ENCODE measurements at places on chromosomes 2 and 18. TPM values are rescaled to one million over a fixed set of nuclear protein-coding genes. Genes with fewer than 3 reads are reported as not detected.

- H3K27me3 ChIP-seq: no peaks in the 10 kb centered on the region
- H3K27ac ChIP-seq: no peak overlapping the region
- H3K36me3 ChIP-seq: no peaks in the 10 kb centered on the region
- DNase-seq: no peak
- no peak overlapping the region for H3K4me3 ChIP-seq
Measured at GRCh38 chr2:147051248-147051647, 793.6 kb upstream of the ACVR2A start.

GRCh38 chr18:24033641-24034412, 19.3 kb downstream of the TTC39C start:
- no peak overlapping the region for H3K4me3 ChIP-seq
- H3K27ac ChIP-seq: no peak overlapping the region
- no peaks in the 10 kb centered on the region for H3K4me1 ChIP-seq
- no peak for DNase-seq

DNA sequence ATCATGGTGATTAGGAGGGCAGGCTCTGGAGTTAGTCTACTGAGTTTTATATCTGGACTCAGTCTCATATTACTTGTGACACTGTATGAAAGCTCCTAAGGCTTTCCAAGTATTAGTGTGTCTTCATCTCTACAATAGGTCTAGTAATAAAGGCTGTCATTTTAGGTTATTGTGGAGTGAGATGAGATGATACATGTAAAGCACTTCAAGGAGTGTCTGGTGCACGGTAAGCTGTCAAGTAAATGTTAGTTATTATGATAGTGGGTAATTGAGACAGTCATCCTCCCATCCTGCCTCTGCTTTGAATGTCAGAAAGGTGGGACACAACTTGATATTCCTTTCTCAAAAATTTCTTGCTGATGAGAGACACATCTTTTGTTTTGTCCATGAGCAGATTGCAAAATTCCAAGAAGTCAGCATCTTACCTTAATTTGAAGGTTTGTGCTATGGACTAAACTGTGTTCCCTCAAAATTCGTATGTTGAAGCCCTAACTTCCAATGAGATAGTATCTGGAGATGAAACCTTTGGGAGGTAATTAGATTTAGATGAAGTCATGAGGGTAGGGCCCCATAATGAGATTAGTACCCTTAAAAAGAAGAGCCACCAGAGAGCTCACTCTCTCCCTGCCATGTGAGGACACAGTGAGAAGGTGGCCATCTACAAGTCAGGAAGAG, 41.4 kb upstream of the UPP2 start:
- H3K4me3 ChIP-seq: no peak overlapping the region
- DNase-seq: no peak
- no peak overlapping the region for H3K27ac ChIP-seq
- H3K27me3 ChIP-seq: no peaks in the 10 kb centered on the region
- H3K4me1 ChIP-seq: no peaks in the 10 kb centered on the region

Gene DSG1
- total RNA-seq: not detected

GRCh38 chr18:77147418-77147852, 14.9 kb upstream of the MBP start:
- no peak overlapping the region for H3K4me3 ChIP-seq
- H3K4me1 ChIP-seq: peaks cover 8% of the 10 kb centered on the region

DNA sequence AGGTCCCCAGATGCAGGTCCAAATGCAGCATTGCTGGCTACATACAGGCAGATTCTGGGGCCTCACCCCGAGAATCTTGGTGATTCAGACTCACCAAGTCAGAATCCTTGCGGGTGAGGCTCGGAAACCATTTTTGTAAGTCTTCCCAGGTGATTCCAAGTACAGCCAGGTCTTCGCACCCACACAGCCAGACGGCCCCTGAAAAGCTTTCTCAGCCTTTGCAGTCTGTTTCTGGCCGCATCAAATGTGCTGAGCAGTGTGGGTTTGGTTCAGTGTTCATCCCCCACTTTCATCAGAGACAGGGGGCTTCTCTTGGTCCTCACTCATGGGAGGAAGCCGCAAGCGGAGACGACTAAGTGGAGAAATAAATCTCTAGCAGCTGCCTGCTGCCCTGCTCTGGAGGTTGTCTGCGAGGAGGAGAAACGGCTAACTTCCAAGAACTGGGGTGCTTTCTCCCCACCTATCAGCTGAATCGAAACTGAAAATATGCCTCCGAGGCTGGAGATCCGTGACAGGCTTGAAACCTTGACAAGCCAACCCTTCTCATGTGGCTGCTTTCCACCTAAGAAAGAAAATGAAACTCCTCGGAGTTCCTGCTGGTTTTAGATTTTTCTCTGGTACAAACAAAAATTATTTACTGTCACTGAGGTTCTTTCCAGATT, 8.9 kb upstream of the TMEM185B start:
- no peaks in the 10 kb centered on the region for H3K27me3 ChIP-seq
- H3K27ac ChIP-seq: peak overlapping the region; percentile 5
- peaks cover 10% of the 10 kb centered on the region for H3K4me1 ChIP-seq
- no peaks in the 10 kb centered on the region for H3K36me3 ChIP-seq

DNA sequence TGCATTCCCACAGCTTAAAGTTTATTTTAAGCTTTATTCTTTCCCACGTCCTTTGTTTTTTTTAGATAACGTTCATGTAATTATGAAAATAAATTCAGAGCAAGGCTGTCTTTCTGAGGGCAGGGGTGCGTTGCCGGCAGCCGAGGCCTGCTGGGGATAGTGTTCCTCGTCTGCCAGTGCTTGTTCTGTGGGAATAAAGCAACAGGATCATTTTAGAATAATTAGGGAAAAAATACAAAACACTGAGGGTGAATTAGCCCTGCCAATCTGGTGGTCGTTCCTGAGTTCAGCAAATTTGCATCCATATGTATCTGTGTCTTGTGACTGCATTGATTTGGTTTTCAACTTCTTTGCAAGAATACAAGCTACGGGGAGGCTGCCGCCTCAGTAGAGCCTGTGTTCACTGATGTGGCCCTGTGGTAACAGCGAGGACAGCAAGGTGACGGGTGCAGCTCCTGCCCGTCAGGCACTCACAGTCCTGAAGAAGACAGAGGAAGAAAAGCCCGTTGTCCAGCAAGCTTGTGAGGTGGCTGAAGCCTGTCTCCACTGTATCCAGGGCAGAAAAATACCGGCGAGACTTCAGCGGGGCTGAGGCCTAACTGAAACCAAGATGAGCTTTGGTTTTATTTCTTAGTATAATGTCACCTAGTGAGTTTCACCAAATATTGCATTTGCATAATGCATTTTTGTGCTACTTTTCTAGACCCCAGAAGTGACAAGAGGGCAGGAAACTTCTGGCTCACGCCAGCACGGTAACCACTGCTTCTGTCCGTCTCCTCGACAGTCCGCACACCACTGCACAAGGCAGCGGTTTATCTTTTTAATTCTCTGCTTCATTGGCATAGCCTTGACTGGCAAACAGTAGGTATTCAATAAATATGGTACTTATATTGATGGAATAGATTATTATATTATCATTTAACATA, 64.5 kb downstream of the SH3YL1 start:
- H3K36me3 ChIP-seq: no peaks in the 10 kb centered on the region
- no peak for DNase-seq
- no peaks in the 10 kb centered on the region for H3K4me1 ChIP-seq
- no peak overlapping the region for H3K27ac ChIP-seq
- H3K4me3 ChIP-seq: no peak overlapping the region

GRCh38 chr2:11071939-11072338, 83.3 kb upstream of the SLC66A3 start:
- H3K4me1 ChIP-seq: peaks cover 18% of the 10 kb centered on the region
- no peak overlapping the region for H3K4me3 ChIP-seq
- DNase-seq: no peak
- H3K27ac ChIP-seq: no peak overlapping the region
- no peaks in the 10 kb centered on the region for H3K36me3 ChIP-seq
- H3K27me3 ChIP-seq: no peaks in the 10 kb centered on the region

GRCh38 chr18:41311571-41312547, 643.2 kb upstream of the PIK3C3 start:
- DNase-seq: no peak
- H3K36me3 ChIP-seq: no peaks in the 10 kb centered on the region
- no peak overlapping the region for H3K4me3 ChIP-seq
- H3K27me3 ChIP-seq: no peaks in the 10 kb centered on the region
- H3K4me1 ChIP-seq: no peaks in the 10 kb centered on the region

DNA sequence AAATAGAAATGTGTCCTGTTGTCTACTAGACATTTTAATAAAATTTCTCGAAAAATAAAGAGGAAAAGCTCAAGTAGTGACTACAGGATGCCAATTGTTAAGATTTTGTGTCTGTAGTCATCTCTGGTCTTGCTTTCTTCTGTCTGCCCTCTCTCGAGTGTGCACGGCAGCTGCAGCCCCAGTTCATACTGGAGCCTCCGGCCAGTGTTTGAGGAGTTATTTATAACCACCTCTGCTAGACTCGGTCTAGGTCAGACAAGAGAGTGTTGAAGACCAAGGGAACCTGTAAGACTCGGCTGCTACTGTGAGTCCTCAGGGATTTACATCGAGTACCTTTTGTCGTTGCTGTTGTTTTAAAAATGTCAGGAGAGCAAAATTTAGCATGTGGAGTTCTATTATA, 810.1 kb upstream of the POU3F3 start:
- H3K4me1 ChIP-seq: no peaks in the 10 kb centered on the region
- no peaks in the 10 kb centered on the region for H3K36me3 ChIP-seq
- H3K27me3 ChIP-seq: no peaks in the 10 kb centered on the region
- DNase-seq: no peak
- no peak overlapping the region for H3K27ac ChIP-seq

DNA sequence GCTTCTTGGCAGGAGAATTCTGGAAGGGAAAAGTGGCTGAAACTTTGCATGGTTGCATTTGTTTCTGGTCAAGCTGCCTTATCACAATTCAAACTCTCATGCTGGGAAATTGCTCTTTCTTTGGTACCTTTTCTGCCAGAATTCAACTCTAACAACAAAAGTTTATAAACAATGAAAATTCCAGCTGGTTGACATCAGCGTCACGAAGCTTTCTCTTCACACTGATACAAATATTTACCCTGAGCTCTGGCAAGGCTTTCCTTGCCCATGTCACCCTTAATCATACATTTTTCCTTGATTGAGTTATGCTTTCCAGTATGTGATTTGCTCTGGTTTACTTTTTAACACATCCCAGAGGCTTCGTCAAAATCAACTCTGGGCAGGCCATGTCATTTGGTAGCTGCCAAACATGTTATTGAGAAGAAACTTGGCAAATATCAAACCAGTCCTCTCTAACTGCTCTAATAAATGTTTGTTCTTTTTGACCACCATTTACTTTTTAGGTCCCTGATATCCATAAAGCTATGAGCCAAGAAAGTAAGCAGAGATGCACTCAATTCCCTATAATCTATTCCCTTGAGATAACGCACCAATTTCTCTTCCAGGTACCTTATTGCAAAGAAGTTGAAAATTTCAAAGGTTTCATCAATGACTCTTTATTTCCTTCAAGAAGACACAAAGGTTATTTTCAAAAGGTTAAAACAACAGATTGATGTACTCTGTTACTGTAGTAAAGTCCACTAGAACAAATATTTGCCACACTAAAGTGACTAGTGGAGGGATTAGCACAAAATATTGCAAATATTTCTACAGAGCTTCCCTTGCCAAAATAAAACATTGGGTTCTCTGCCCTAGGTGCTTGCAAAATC, 1241.1 kb upstream of the ZEB2 start:
- no peaks in the 10 kb centered on the region for H3K27me3 ChIP-seq
- peak; percentile 94 for DNase-seq
- no peaks in the 10 kb centered on the region for H3K36me3 ChIP-seq

DNA sequence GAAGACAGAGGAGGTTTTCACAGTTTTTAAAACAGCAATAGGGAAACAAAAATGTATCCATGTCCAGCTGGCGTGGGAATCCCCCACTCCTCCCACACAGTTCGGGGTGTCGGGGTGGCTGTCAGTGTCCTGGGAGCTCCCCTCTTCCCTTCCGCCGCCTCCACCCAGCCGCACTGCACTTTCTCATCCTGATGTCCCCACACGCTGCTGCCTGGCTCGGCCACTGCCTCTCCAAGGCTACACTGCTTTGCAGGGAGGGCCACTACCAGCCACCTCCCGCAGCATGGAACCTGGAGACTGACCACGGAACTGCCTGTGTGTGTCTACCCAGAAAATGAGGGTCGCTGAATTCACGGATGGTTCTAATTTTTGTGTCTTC, 138.7 kb upstream of the CTDP1 start:
- no peaks in the 10 kb centered on the region for H3K4me1 ChIP-seq
- DNase-seq: peak; percentile 31
- H3K36me3 ChIP-seq: no peaks in the 10 kb centered on the region
- no peak overlapping the region for H3K27ac ChIP-seq

- peaks cover 9% of the 10 kb centered on the region for H3K27me3 ChIP-seq
- H3K36me3 ChIP-seq: no peaks in the 10 kb centered on the region
- no peak overlapping the region for H3K27ac ChIP-seq
- H3K4me3 ChIP-seq: no peak overlapping the region
- no peak for DNase-seq
- no peaks in the 10 kb centered on the region for H3K4me1 ChIP-seq
Measured at GRCh38 chr18:37483984-37484819, 81.4 kb downstream of the CELF4 start.

- 0 out of 2 replicates have a peak, but pooled peaks cover 4% of the 10 kb centered on the region for H3K36me3 ChIP-seq
- H3K27me3 ChIP-seq: no peaks in the 10 kb centered on the region
- no peak overlapping the region for H3K27ac ChIP-seq
- H3K4me1 ChIP-seq: no peaks in the 10 kb centered on the region
- no peak for DNase-seq
- no peak overlapping the region for H3K4me3 ChIP-seq
Measured at GRCh38 chr18:45037618-45038017, 356.9 kb downstream of the SETBP1 start.

- no peak overlapping the region for H3K4me3 ChIP-seq
- H3K4me1 ChIP-seq: no peaks in the 10 kb centered on the region
- H3K27me3 ChIP-seq: no peaks in the 10 kb centered on the region
- H3K27ac ChIP-seq: no peak overlapping the region
- 0 out of 2 replicates have a peak, but pooled peaks cover 4% of the 10 kb centered on the region for H3K36me3 ChIP-seq
- no peak for DNase-seq
Measured at GRCh38 chr18:24306201-24306600, 91.4 kb downstream of the OSBPL1A start.

DNA sequence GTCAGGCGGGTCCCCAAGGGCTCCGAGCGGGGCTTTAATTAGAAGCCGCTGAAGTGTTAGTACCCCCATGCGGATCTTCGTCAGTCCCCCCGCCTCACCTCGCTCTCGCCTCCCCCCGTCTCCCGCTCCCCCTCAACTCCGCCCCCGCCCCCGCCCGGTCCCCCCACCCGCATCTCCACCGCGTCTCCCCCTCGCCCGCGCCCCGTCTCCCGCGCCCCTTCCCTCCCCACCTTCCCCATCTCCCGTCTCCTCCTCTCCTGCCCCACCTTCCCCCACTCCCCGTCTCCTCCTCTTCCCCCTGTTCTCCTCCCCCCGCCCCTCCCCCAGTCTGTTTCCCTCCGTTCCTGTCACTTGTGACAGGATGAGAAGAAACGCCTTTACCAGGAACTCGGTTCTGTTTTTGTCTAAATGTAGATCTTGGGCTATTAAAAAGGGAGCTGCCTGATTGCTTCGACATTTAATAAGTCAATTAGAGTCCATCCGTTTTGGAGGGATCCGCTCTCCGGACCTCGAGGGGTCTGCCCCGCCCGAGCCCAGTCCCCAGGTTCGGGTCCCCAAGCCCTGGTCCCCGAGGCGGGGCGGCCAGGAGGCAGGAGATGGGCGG, 969 bp upstream of the ALKAL2 start:
- no peaks in the 10 kb centered on the region for H3K36me3 ChIP-seq
- DNase-seq: no peak
- no peak overlapping the region for H3K4me3 ChIP-seq
- H3K27ac ChIP-seq: no peak overlapping the region
- peaks cover 42% of the 10 kb centered on the region for H3K27me3 ChIP-seq

GRCh38 chr2:27320958-27321543, 1.8 kb downstream of the MPV17 start:
- peak; percentile 96 for DNase-seq
- peaks cover 20% of the 10 kb centered on the region for H3K36me3 ChIP-seq
- peak overlapping the region; percentile 95 for H3K27ac ChIP-seq
- H3K27me3 ChIP-seq: no peaks in the 10 kb centered on the region
- no peak overlapping the region for H3K4me3 ChIP-seq

Measured in SJSA1 (cell line).